ENCODE measurements at places on chromosomes 11 and 22. TPM values are rescaled to one million over a fixed set of nuclear protein-coding genes. Genes with fewer than 3 reads are reported as not detected.
A peak's percentile ranks its signal among the peaks of the same experiment; 100 is the strongest.

The PYGM gene
- 5.7 TPM for polyA plus RNA-seq

The SEC14L6 gene
- polyA plus RNA-seq: not detected

The SULT4A1 gene
- polyA plus RNA-seq: 2.8 TPM

DNA sequence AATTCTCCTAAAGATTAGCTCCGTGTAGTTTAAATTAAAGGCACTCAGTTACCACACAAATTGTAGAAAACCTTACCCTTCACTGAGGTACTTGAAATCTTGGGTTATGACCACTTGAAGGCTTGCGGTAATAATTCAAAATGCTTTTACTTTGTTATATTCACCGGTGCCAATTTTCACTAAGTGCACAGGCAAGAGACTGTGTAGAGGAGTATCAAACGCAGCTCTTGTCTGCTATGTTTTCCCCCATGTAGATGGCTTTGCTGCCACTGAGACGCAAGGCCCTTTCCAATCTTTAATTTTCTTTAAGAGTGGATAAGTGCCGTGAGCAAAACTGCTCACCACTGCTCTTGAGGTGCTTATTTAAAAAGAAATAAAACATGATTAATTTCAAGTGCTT lies 155.8 kb downstream of the CADM1 start:
- H3K36me3 ChIP-seq: no peaks in the 10 kb centered on the region
- H3K4me1 ChIP-seq: no peaks in the 10 kb centered on the region
- no peak overlapping the region for H3K4me3 ChIP-seq

- H3K4me1 ChIP-seq: no peaks in the 10 kb centered on the region
- H3K36me3 ChIP-seq: no peaks in the 10 kb centered on the region
- no peak for DNase-seq
- no peaks in the 10 kb centered on the region for H3K27me3 ChIP-seq
Observed at GRCh38 chr11:95443386-95443785, 212.4 kb upstream of the SESN3 start.

GRCh38 chr11:47725442-47726117 lies 10.4 kb upstream of the AGBL2 start:
- H3K36me3 ChIP-seq: peaks cover 3% of the 10 kb centered on the region
- no peak for DNase-seq

- peak; percentile 9 for DNase-seq
- H3K27me3 ChIP-seq: no peaks in the 10 kb centered on the region
- H3K4me3 ChIP-seq: no peak overlapping the region
- H3K27ac ChIP-seq: no peak overlapping the region
Observed at GRCh38 chr11:92477686-92478085, 253.1 kb downstream of the FAT3 start.

- no peak overlapping the region for H3K27ac ChIP-seq
- no peak overlapping the region for H3K4me3 ChIP-seq
- no peaks in the 10 kb centered on the region for H3K4me1 ChIP-seq
- DNase-seq: no peak
- H3K36me3 ChIP-seq: no peaks in the 10 kb centered on the region
Observed at GRCh38 chr22:49210606-49211005, 617.1 kb downstream of the BRD1 start.

- H3K4me1 ChIP-seq: no peaks in the 10 kb centered on the region
- no peak for DNase-seq
- H3K4me3 ChIP-seq: no peak overlapping the region
- H3K36me3 ChIP-seq: no peaks in the 10 kb centered on the region
Observed at GRCh38 chr11:110897035-110897434, 184.8 kb upstream of the ARHGAP20 start.

Data from hepatocyte (in vitro differentiated cells).